Endothelial cell (in vitro differentiated cells): ENCODE measurements at places on chromosomes 7 and 10. TPM values are rescaled to one million over a fixed set of nuclear protein-coding genes. Genes with fewer than 3 reads are reported as not detected.

Gene PRLHR
- total RNA-seq = not detected

Gene CYP3A4
- not detected for total RNA-seq

GRCh38 chr10:91214911-91215310, 5.6 kb upstream of the PCGF5 start:
- H3K27me3 ChIP-seq = peaks cover 5% of the 10 kb centered on the region
- no peak overlapping the region for H3K4me3 ChIP-seq
- no peaks in the 10 kb centered on the region for H3K36me3 ChIP-seq
- H3K4me1 ChIP-seq = no peaks in the 10 kb centered on the region

DNA sequence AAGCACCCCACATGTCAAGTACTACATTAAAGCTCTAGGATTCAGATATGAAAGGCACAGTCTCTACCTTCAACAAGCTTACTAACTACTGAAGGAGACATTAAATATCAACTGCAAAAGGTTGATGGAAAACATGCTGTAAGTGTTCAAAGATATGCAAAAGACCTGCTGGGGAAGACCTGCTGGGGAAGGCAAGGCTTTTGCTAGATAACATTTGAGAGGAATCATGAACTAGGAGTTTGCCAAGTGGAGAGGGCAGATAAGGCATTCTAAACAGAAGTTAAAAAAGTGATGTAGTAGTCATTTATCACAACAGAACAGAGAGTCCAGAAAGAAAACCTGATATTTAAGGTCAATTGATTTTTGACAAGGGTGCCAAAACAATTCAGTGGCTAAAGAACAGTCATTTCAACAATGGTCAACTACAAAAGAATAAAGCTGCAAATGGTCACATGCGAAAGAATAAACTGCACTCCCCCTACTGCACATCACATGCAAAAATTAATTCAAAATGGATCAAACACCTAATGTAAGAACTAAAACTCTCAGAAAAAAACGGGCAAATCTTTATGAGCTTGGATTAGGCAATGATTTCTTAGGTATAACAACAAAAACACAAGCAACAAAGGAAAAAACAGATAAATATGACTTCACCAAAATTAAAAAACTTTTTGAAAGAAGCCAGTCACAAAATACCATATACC, 23.0 kb upstream of the MSS51 start:
- H3K4me1 ChIP-seq = peaks cover 5% of the 10 kb centered on the region
- peaks cover 7% of the 10 kb centered on the region for H3K36me3 ChIP-seq
- H3K27ac ChIP-seq = no peak overlapping the region
- DNase-seq = no peak
